AG08395 (cell line): ENCODE measurements at places on chromosomes 4 and X.

DNA sequence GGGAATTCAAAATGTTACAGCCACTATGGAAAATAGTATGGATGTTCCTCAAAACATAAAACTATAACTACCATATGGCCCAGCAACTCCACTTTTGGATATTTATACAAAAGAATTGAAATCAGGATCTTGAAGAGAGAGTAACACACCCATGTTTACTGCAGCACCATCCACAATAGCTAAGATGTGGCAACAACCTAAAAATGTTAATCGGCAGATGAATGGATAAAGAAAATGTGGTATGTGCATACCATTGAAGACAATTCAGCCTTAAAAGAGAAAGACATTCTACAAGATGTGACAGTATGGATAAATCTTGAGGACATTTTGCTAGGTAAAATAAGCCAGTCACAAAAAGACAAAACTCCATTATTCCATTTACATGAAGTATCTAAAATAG, 171.9 kb downstream of the DCHS2 start:
- DNase-seq: no peak

DNA sequence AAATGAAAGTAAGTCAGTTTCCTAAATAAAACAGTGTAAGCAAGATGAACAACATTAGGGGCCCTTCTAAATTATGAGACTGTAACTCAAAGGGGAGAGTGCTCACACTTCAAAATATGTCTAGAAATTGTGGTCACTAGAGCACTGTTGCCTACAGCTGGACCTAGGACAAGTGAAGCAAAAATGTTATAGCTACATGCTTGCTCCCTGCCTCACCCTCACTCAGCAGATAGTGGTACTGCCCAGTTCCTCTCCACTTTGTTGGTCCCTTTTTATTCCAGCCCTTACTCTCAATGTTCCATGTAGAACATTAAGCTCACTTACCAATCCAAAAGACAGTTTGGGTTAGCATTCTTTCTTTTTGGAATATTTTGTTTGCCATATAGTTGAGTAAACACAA, 147.3 kb downstream of the GRIA3 start:
- DNase-seq: no peak

- no peak for DNase-seq
These were observed 2057.9 kb downstream of the PCDH7 start for GRCh38 chr4:32778025-32778424.

GRCh38 chr4:108078024-108078733, 88.5 kb downstream of the HADH start:
- no peak for DNase-seq

GRCh38 chrX:132483488-132483887, 5.3 kb downstream of the MBNL3 start:
- no peak for DNase-seq

DNA sequence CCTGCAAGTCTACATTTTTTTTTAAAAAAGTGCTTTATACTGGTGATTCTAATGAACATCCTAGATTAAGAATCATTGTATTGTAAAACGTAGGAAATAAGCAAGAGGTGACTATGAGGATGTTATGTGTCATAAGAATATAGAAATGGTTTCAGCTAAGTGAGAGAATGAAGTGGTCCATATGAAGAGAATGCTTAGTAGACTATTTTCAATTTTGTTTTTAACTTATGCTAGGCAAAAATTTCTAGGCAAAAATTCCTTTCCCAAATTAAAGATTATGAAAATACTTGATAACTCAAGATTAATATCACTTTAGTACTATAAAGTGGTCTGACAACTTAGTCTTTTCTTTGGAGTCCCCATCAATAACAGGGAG, 825 bp downstream of the DYNLT3 start:
- DNase-seq: no peak

DNA sequence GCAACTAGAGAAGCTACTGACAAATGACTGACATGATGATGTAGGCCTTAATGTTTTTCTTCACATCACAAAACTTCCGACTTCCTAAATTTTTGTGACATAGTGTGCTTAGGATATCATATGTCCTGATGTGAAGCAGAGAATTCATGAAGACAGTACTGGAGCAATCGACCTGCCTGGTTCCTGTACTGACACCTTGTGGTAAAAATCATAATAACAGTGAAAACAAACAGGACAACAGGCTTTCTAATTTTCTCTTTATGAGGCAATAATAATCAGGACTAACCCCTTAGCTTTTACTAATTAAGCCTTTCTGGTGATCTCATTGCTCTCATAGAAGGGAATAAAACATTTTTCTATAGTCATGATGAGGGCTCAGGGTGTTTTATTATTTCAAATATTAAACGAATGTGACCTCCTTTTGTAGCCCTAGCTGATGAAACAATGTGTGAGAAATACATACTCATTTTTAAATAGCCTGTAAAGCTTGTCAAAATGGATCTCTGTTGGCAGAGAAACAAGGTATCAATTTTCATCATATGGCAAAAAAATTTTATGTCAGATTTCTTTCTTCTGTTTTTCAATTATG, 158.4 kb downstream of the TENT5D start:
- DNase-seq: peak; percentile 29

GRCh38 chr4:104989371-104989770, 157.3 kb upstream of the TET2 start:
- DNase-seq: no peak

DNA sequence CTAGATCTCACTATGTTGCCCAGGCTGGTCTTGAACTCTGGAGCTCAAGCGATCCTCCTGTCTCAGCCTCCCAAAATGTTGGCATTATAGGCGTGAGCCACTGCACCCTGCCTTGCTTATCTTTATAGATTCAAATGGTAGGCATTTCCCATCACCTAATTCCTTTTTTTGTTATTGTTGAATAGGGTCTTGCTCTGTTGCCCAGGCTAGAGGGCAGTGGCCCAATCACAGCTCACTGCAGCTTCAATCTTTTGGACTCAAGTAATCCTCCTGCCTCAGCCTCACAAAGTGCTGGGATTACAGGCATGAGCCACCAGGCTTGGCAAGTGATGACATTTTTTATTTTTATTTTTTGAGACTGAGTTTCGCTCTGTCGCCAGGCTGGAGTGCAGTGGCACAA, 16.7 kb upstream of the WDR45 start:
- DNase-seq: no peak

- DNase-seq: peak; percentile 75
These were observed 111.3 kb upstream of the LNX1 start for GRCh38 chr4:53702334-53703266.
